Omental fat pad (tissue), 4 donors: ENCODE measurements at places on chromosomes 16 and 17.

GRCh38 chr16:76910931-76911330, 280.1 kb upstream of the MON1B start:
- no peak for DNase-seq

GRCh38 chr17:42361781-42362186, 26.5 kb downstream of the STAT3 start:
- no peak for DNase-seq

DNA sequence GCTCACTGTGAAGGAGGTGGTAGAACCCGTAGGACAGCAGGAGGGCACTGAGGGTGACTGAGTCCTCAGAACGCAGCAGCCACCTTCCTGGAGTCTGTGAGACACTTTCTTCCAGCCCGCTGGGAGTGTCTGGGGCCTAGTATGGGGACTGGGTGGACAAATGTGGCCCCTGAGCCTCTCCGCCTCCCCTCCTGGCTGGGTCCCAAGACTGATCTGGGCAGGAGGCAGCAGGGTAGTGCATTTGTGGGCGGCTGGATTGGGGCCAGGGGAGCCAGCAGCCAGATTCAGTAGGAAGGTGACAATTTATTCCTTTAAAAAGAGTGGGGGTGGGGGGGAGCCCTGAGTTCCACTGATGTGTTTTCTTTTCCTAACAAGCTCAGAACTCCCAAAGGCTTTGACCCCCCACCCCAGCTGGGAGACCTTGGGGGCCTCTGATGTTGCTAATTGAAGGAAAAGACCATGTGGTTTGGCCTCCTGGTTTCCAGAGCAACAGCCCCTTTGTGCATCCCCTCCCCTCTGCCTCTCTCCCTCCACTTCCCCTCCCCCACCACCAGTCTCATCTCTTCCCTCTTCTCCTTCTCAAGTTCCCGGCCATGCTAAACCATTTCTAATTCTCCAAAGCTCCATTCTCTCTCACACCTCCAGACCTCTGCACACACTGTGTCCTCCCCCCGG, 4.4 kb downstream of the CLEC19A start:
- DNase-seq: no peak

GRCh38 chr17:39618246-39618913, 8.4 kb upstream of the PPP1R1B start:
- DNase-seq: no peak

DNA sequence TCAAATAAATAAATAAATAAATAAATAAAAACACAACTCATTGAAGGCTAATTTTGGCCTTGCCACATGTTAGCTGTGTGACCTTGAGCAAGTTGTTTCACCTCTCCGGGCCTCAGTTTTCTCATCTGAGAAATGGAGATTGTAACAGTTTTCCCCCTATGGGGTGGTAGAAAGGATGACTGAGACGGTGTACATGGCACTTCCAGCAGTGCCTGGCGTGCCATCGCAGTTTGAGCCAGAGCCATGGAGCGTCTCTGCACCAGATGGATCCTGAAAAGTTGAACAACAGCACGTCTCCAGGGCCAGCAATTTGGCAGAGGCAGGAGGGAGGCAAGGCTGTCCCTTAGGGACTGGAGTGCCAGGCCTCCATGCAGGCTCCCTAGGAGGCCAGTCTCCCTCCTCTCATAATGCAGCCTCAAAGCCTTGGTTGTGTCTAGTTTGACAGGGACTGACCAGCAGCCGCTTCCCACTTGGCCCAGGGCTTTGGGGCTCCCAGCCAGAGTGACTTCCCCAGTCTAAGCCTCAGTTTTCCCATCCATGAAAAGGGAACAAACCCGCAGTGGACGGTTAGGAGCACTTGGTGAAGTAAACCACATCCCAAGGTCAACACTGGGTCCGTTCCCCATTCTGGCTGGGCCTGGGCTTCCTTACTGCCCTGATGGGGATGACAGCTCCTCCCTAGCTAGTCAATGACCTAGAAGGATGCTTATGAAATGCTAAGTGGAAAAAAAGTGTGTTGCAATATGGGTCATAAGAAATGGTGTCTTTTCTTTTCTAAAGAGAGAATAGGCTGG, 19.3 kb downstream of the SOCS1 start:
- no peak for DNase-seq

- DNase-seq: no peak
These were observed 20.6 kb upstream of the LONP2 start for GRCh38 chr16:48223490-48223889.

DNA sequence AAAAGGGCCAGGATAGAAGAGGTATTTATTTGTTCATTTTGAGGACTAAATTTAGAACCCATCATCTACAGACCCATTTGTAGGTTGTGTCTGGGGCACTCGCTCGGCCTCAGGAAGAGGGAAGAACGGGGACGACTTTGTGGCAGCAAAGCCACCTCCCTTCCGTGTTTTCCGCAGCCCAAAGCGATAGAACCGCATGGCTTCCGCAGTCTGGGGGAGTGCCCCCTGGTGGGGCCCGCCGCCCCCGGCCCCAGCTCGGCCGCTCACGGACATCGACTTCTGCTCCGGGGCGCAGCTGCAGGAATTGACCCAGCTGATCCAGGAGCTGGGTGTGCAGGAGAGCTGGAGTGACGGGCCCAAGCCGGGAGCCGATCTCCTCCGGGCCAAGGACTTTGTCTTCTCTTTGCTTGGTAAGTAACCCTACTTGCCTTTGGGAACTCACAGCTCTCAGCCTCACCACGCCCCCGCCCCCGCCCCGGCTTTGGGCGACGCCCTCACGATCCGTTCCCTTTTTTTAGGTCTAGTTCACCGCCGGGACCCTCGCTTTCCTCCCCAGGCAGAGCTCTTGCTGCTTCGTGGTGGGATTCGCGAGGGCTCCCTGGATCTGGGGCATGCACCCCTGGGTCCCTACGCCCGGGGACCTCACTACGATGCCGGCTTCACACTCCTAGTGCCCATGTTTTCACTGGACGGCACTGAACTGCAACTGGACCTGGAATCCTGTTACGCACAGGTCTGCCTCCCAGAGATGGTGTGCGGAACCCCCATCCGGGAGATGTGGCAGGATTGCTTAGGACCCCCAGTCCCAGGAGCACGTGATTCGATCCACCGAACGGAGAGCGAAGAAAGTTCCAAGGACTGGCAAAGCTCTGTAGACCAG, 681 bp downstream of the TMEM102 start:
- no peak for DNase-seq

GRCh38 chr16:77191259-77191969, 424 bp downstream of the MON1B start:
- no peak for DNase-seq

DNA sequence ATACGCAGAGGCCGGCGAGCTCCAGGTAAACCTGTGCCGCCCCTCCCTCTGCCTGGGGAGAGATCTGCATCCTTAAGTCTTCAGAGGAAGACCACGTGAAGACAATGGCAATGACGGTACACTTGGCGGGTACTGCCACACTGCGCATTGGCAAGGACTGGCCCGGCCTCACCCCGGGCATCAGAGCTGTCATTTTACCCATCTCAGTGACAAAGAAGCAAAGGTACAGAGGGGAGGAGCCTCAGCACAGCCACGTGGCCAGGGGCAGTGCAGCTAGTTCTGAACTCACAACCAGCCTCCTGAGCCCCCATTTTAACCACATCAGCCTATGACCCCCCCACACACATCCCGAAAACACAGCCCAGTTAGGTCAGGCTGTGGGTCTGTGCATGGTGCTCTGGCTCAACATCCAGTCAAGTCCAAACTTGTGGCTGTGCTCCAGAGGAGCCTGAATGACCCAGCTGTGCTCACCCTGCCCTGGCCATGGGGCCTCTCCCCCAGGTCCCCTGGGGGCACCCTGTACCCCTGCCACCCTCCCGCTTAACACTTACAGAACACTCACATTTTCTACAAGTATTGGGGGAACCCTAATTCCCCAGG, 80.6 kb downstream of the C16orf95 start:
- DNase-seq: no peak

DNA sequence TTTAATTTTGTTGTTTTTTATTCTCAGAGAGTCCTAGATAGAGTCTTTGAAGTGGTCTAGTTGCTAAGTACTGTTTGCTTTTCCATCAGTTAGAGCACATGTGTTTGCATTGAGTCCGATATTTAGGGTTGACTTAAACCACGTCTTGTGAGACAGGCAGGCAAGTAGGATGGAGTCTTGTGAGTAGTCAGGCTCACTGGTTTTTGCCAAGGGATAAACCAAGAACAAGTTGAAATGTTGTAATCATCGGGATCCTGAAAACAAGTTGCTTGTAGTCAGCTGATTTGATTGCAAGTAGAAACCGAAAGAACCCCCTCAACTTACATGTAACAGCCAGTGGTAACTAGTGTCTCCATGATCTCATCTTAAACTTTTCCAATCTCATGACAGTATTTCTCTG, 17.2 kb downstream of the ATP6V0A1 start:
- no peak for DNase-seq

DNA sequence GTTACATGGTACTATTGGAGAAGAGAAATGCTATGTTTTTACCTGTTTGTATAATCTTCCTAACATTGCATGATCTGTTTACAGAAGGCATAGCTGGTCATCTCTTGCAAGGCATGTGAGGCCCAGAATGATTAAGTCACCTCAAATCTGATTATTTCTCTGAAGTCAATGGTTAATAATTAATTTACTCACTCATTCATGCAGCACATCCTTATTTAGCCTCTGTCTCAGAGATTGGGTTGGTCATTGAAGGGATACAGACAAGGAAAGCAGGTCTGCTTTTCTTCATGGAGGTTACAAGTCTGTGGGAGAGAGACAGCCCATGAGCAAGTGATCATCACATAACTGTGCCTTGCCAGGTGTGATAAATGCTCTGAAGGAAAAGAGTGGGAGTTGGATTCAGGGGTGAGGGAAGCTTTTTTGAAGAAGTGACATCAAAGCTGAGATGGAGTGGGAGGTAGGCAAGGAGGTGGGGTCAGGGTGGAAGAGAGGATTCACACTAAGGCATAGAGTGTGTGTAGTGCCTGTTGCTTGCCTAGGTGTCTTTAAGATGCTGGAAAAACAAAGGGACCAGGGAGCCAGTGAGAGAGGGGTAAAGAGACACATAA, 16.3 kb upstream of the RBFOX1 start:
- DNase-seq: no peak

DNA sequence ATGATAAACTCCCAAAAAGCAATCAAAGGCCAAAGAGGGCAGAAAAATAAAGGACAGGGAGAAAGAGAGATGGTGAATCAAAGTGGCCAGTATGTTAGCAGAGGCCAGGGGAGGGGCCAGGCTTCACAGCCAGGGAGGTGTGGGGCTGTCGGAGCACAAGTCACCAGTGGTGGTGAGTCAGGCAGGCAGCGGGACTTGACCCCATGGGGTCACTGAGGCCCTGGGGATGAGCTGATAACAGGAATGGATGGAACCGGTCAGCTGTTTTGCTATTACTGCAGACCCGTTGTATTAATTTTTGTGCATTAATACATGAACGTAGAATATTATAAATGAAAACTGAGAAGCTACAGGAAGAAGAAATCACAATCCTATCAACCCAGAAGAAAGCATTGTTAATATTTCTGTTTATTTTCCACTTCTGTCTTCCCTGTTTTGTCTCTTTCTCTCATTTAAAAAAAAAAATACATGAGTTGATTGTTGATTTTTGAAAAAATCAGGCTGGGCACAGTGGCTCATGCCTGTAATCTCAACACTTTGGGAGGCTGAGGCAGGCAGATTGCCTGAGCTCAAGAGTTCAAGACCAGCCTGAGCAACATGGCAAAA, 106.9 kb downstream of the SOCS1 start:
- DNase-seq: no peak

- DNase-seq: no peak
These were observed 1.6 kb downstream of the DOC2A start for GRCh38 chr16:30009085-30009862.

DNA sequence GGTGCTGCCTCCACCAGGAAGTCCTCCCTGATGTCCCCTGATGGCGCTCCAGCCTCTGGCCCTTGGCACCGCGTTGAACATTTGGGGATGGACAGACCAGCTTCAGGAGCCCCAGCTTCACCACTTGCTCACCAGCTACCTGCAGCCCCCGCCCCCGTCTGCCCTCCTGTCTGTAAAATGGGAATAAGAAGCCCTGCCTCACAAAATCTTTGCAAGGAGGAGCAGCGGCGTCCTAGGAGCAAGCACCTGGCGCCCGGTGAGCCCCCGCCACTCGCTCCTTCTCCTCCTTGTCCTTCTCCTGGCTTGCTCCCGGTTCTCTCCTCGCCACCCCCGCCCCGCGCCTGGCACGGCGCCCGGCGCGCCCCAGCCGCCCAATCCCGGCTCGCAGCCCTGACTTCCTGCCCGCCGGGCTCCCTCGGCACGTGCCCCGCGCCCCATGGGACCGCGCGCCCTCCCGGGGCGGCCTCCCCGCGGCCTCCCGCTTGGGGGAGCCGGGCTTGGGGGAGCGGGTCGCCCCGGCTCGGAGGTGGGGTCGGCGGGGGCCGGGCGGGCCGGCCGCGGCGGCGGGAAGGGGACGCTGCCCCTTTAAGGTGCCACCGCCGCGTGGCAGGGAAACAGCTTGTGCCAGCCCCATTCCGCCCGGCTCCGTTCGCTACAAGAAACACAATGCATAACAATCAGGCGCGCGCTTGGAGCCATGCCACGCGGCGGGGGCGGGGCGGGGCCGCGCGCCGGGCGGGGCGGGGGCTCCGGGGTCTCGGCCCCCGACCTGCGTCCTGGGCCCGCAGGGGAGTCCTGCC, 9.1 kb upstream of the PPP1R1B start:
- no peak for DNase-seq

- no peak for DNase-seq
These were observed 7.0 kb downstream of the SGSH start for GRCh38 chr17:80212962-80213642.

DNA sequence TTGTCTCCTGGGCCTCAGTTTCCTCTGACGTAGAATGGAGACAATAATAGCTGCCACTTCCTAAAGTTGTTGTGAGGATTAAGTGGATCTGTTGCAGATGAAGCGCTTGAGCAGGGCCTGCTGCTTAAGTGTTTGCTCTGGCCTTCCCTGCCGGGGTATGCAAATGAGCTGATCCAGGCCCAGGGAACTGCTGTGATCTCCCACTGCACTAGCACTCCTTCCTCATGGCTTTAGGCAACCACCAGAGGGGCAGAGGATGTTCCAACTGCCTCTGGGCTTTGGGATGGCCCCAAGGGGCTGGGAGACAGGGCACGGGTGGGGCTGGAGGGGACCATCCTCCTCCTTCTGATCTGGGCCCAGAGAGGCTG, 6.2 kb downstream of the SBK1 start:
- DNase-seq: no peak
